Gastrocnemius medialis (tissue), 4 donors: ENCODE measurements at places on chromosomes 7 and 10.

- no peak for DNase-seq
Measured at GRCh38 chr7:146366938-146367337, 250.3 kb downstream of the CNTNAP2 start.

- no peak for DNase-seq
Measured at GRCh38 chr7:20331910-20332813, 1.5 kb downstream of the ITGB8 start.

DNA sequence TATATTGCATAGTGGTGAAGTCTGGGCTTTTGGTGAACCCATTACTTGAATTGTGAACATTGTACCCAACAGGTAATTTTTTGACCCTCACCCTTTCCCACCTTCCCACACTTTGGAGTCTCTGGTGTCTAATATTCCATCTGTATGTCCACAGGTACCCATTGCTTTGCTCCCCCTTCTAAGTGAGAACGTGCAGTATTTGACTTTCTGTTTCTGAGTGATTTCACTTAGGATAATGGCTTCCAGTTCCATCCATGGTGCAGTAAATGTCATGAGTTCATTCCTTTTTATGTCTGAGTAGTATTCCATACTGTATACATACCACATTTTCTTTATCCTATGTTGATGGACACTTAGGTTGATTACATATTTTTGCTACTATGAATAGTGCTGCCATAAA lies 91.5 kb upstream of the KIF5B start:
- no peak for DNase-seq

DNA sequence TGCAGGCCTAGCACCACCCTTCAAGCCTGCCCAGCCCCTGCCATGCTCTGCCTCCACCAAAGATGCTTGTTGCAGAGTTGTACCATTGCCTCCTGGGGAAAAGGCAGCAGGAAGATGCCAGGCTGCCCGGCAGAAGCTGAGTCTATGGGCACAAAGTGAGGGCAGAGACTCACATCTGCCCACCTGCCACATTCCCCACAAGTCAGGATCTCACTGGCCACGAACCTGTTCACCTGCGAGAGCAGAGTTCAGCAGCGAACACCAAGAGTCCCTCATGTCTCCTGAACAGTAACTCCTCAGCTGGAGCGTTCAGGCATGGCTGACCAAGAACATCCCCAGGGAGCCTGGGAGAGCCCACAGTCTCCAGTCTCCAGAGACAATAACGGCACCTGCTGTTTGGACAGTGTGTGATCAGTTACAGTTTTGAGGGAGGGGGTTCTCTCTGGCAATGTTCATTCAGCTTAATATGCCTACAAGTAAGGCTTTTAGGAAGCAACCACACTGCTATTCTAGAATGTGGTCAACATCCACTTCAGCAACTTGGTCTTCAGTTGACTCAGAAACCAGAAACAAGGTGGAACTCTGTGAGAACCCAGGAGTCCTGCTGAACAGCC lies 78.5 kb downstream of the GRID1 start:
- no peak for DNase-seq

- no peak for DNase-seq
Measured at GRCh38 chr7:46633630-46634240, 712.7 kb upstream of the IGFBP3 start.

GRCh38 chr10:93762979-93763391 lies 5.2 kb downstream of the LGI1 start:
- DNase-seq: no peak
